ENCODE measurements at places on chromosomes 3 and 15.

DNA sequence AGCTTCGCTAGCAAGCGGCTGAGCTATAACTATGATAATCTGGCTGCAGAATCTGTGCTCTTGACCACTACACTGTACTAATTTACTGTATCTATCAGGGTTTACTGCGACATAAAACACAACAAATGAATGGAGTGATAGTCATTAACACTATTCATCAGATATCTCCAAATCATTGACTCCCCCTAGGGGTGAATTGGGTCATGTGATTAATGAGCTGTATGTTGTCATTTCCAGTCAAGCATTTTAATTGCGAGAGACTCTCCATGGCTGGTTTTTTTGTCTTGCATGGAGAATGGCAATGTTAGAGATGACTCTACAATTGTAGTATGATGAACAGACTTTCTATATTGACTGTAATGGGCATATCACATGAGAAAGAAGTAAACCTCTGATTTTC lies 10.5 kb upstream of the TM4SF18 start:
- DNase-seq, result no peak

DNA sequence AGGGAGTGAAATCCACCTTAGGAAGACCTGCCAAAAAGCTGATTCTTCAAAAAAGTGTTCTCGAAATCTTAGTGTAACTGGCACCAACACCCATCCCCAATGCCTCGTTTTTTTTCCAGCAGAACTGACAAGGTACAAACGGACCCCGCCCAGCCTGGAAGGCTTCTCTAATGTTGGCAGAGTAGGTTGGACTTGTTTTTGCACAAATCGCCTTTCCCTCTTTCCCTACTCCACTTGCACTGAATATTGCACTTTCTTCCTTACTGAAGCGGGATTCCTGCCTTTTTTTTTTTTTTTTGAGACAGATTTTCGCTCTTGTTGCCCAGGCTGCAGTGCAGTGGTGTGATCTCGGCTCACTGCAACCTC lies 544 bp upstream of the TIMMDC1 start:
- no peak for DNase-seq

DNA sequence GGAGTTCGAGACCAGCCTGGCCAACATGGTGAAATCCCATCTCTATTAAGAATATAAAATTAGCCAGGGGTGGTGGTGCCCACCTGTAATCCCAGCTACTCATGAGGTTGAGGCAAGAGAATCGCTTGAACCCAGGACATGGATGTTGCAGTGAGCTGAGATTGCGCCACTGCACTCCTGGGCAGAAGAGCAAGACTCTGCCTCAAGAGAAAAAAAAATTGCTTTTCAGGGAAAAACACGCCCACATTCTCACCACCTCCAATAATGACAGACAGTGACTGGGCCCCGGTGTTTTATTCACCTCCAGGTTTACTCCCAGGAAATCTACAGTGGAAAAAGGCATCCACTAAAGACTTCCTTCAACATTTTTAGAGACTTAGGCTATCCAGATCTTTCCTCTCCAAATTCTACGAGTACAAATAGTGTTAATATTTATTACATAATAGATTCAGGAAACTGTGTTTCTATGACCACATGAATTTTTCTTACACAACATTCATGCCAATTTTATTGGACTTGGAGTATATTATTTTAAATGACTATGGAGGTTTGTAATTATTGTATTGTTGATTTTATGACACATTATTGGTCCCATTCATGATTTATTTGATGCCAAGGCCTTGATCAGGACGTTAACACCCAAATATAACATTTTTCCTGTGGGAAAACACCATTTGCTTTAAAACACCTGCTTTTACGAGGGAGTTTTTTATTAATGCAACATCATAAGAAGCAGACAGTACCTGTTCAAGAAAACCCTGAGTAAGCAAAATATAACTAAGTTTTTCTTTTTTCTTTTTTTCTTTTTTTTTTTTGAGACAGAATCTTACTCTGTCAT lies 26.6 kb downstream of the IGF2BP2 start:
- no peak for DNase-seq

DNA sequence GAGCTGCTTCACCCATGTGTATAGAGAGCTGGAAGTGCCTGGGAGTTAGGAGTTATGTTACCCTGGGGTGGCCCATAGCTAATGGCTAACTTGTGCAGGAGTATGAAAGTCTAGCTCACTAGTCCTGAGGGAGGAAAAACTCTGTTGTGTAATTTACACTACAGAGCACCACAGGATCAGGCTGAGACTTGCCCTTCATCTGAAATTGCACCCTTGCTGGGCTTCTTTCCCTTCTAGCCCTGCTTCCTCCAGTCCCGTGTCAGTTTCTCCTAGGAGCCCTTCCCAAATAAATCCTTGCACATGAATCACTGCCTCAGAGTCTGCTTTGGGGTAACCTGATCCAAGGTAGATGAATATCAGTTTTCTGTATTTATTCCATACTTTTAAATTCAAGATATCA lies 40.0 kb downstream of the CTXND1 start:
- no peak for DNase-seq

DNA sequence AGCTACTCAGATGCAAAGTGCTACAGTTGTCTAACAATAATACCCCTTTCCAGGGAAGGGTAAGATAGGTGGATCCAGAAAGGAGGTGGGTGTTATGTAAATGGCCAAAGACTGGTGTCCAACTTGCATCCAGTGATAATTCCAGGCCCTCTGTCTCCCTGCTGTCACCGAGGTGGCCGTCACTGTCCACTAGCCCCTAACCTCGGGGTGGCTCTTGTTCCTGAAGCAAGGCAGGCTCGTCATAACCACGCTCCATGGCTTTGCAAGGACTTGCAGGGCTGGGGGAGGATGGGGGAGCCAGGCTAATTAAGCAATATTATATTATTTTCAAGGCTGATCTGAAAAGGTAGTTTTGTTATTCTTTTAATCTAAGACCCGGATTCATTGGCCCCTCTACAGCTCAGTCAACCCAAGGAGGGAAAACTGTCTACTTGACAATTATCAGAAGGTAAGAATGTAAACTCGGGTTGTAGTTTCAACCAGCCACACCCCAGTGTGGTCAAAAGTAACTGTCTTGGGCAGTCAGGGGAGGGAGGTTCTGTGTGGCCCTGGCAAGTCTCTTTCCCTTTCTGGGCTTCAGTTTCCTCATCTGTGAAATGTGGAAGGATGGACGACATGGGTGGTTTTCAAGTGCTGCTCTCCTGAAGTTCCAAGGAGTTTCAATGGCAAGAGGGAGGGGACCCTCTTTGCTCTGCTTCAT lies 220.1 kb upstream of the BHLHE40 start:
- no peak for DNase-seq

DNA sequence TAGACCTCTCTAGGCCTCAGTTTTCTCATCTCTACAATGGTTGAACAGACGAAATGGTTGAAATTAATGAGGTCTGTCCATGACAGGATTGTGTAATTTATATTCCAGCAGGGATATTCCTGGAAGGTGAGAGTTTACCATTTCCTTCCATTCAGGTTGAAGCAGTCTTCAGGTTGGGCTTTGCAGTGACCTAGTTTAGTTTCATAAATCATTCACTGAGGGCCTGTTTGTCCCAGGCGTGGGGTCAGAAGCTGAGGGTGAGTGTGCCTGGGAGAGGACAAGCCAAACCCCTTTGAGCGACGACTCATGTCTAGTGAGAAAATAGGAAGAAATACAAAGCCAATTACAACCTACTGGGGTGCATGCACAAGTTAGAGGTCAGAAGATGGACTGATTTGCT lies 57.2 kb upstream of the CACNA2D3 start:
- DNase-seq, result no peak

GRCh38 chr15:89111961-89112340 lies 23.7 kb downstream of the ABHD2 start:
- no peak for DNase-seq

GRCh38 chr3:72413228-72413627 lies 435.0 kb downstream of the SHQ1 start:
- no peak for DNase-seq

DNA sequence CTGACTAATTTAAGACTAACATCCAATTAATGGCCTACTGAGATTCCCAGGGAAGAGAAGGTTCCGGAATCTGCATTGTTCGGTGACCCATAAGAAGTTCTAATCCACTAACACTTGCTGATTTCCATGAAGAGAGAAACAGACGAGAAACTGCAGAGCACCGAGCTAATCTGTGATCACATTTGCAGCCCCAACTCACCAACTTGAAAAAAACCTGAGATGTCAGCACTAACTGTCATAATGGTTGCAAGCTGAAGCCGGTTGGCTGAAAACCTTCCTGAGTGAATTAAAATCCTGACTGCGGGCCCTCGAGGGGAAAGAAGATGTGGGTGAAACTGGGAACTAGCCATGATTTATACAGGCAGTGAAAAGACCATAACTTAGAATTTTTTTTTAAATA lies 204.8 kb upstream of the IGF1R start:
- DNase-seq, result no peak

GRCh38 chr3:24128199-24129005 lies 183.3 kb downstream of the NR1D2 start:
- no peak for DNase-seq

- no peak for DNase-seq
Measured at GRCh38 chr15:43939070-43939469, 112.3 kb downstream of the WDR76 start.

DNA sequence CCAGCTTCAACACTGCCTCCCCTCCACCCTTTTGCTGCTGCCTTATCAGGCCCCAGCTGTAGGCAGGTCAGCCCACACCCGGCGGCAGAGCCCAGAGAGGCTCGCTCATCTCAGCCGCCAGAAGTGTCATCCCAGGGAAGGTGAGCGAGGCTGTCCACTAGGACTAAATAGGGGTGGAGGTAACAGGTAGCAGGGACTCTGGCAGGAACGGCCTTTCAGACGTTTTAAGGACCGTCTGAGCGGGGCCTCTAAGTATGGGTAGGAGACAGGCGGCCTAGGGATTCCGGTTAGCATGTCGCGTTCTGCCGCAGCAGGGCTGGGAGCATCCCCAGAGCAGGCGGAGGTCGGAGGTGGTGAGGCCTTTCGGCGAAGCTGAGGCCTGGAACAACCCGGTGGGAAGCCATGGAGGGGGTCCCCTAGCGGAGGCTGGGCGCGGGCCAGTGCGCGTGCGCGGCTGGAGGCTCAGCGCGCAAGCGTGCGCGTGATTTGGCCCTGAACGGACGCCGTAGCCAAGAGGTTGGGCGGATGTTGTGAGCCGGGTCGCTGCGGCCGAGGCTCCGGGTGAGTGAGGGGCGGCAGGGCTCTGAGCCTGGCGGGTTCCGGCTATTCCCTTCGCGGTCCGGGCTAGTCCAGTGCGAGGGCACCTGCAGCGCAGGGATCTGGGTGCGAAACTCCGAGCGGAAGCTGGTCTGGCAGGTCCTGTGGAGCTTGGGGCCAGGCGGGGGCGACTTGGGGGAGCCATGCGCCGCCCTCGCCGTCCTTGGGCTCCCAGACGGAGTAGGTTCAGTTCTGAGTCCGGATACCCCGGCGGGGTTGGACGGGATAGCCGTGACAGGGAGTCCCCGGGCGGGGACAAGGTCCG lies at the start of the genes MST1 and RNF123:
MST1 (minus strand) TSS at position 429 of the 862 bp plus-strand sequence. CDS start 783 bp downstream, outside the sequence.
RNF123 (plus strand) TSS at position 512 of the 862 bp plus-strand sequence. CDS start 1,609 bp downstream, outside the sequence.
- DNase-seq, result peak; percentile 85

- no peak for DNase-seq
Measured at GRCh38 chr3:39096775-39097174, 10.7 kb downstream of the GORASP1 start.

GRCh38 chr3:56940321-56940720 lies 120.1 kb upstream of the SPATA12 start:
- DNase-seq, result no peak

DNA sequence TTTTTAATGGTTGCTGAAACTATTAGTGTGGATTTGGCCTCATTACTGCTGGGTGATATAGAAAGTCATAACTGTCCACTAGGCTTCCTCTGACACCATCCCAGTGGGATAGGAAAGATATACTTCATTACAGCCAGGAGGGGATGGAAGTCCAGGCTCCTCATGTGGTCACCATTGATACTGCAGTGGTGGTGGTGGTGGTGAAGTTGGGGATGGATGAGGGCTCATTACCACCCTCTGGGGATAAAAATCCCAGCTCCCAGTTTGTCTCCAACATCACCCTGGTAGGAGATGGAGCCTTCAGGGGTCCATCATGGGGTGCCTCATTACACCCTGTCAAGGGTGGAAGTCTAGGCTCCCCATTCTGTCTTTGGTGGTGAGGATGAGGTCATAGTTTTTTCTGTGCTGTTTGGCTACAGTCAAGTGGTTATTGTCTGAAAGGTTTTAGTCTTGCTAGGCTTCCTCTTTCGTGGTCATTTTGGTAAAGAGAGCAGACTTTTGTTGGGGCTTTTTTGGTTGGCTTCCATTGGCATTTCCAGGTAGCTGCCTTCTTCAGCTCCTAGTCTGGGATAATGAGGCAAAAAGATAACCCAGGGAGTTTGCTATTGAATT lies 30.1 kb upstream of the FILIP1L start:
- no peak for DNase-seq

DNA sequence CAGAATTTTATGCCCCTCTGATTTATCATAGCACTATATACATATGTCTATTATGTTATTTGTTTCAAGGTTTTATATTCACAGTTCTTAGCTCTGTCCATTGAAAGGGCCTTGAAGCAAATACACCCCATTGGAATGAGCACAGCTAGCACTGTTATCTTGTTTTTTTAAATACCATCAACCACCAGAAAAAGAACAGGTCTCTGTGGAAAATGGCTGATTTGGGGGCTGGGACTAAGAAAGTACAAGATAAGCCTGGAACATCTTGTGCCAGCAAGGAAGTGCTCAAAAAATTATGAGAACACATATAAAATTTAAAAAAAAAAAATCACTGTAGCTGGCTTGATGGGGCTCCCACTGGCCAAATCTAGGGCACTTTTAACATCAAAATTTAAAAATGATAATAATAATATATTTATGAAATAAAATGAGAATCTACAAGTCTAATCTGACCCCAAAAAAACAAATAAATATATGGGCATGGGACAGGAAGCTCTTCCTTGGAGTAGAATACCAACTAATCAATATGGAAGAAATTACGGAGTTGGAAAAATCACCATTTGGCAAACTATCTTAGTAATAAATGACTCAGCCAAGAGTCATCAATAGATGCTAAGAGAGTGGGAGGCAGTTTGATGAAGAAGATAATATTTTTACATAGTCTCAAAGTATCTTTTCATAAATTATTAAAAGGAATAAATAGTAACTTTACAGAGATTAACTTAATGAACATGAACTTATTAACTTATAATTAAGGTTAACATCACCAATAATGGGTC lies 20.5 kb downstream of the IFT80 start:
- DNase-seq, result no peak

- DNase-seq, result no peak
Measured at GRCh38 chr3:100400419-100400779, 490 bp downstream of the TOMM70 start.

GRCh38 chr3:125375950-125376679 lies 990 bp upstream of the ZNF148 start:
- no peak for DNase-seq

DNA sequence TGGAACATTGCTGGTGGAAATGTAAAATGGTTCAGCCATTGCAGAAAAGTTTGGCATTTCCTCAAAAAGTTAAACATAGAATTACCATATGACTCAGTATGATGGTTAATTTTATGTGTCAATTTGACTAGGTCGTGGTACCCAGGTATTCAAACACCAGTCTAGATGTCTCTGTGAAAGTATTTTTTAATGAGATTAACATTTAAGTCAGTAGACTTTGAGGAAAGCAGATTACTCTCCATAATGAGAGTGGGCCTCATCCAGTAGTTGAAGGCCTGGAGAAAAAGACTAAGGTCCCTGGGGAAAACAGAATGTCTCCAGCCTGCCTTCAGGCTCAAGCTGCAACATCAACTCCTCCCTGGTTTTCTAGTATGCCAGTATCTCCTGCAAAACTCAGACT lies 42.3 kb upstream of the TMEM87A start:
- DNase-seq, result no peak

Data from activated CD8-positive, alpha-beta memory T cell treated with anti-CD3 and anti-CD28 coated beads for 4 hours (primary cell).